ENCODE measurements at places on chromosomes 6 and 20.

DNA sequence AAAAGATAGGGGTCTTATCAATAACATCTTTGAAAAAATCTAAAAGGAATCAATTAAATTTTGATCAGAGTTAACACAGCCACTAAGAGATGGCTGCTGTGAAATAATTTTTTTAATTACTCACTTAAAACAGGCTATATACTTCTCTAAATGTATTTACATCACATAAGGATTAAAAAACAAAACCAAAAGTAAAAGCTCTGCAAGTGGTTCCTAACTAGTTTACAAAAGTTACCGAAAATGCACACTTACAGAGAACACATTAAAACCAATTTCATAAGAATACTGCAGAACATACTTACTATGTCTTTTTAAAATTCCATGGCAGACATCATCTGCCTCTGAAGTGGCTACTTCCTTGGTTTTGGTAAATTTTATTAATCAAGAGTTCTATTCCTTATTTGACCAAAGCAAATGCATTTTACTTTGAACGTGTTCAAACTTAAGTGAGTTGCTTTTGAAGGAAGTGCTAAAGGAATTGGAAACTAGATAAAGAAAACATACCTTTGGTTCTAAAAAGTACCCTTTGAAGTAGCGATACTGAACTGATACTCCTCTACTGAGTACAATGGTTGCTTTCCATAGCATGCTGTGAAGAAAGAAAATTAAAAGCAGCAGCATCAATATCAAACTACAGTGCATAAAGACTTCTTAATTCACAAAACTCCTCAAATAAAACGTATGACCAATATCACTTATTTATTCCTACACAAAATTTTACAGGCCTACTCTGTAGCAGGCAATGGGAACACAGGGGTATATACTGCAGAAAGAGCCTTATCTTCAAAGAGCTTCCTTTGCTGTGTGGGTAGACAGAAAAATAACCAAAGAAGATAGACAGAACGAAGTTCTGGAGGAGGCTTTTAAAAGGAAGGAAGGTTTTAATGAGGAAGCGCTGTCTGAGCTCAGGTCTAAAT, 157.1 kb upstream of the SHLD1 start:
- no peak for DNase-seq

GRCh38 chr6:116508527-116508926, 2.9 kb upstream of the CALHM5 start:
- DNase-seq, result no peak

DNA sequence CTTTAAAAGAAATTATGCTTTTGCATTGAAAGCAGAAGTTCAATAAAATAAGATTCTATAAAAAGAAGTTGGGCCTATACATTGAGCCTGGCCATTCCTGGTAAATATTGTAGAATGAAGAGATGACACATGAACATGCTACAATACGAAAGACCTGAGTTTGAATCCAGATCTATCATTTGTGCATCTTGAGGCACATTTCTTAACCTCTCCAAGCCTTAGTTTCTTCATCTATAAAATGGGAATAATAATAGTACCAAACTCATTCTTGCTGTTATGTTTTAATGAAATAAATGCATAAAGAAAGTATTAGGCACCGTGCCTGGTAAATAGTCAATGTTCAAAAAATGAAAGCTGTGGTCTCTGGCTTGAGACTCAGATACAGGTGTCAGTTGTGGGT, 76.9 kb upstream of the PHACTR2 start:
- no peak for DNase-seq

DNA sequence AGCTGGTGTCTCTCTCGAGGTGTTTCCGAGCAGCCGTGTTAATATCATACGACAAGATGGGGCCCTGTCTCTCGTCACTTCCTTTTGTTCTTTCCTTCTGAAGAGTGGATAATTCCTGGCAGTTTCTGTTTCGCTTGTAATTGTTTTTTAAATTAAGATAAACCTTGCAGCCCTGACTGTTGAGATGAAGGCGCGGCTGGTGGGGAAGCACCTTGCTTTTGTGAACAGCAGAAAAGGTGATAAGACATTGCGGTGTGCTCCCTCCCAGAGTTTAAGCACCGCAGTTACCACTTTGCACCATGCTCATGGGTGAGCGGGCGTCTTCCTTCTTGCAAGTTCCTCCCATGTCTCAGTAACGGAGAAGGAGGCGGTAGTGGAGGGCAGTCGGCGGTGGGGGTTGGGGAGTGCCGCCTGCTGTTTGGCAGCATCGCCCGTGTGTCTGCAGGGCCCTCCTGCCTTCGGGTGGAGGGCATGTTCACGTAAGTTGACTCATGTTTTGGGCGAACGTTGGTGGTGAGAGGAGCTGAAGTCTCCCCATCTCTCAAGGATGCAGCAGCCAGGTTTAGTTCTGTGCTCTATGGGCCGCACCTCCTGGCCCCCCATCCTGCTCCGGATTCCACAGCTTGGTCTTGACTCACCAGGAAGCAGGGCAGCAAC, 345.9 kb downstream of the TAF4 start:
- DNase-seq, result no peak

DNA sequence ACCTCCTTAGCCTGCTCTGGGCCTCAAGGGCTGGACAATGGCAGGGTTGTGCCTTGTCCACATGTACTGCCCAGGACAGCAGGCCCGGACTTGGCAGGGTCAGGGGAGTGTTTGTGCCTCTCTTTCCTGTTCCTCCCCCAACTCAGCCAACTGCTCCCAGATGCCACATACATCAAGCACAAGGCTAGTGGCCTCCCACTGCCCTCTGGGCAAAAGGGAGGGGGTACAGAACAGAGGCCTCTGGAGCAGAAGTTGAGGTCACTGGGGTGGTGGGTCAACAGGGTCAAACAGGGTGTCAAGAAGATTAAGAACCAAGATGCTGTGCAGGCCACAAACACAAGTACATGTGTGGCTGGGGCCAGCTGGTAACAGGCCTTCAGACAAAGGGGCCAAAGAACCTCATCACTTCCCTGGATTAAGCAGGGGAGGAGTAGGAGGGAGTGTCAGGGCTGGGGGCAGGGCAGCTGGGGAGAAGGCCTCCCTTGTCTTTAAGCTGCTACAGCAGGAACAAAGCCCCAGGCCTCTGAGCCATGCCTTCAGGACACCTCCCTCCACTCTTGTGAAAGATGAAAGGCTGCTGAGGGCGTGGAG, 36.0 kb downstream of the KCNK5 start:
- no peak for DNase-seq

GRCh38 chr20:22686097-22686496, 101.7 kb upstream of the FOXA2 start:
- peak; percentile 70 for DNase-seq

DNA sequence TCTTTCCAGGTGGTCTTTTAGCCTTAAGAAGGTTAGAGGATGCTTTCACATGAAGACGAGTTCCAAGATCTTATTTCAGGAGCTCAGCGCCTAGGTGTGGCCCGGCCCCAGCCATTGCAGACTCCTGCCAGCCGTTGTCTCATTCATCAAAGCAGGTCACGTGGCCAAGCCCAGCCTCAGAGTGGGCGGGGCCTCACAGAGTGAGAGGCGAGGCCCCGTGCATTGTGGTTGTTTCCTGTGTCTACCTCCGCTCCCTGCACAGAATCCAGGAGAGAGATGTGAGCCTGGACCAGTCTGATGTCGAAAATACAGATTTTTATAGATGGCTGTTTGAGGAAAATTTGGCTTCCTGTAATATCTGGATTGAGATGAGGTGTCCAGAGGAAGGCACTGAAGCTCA, 49.2 kb upstream of the CST5 start:
- no peak for DNase-seq

- DNase-seq, result no peak
Observed at GRCh38 chr20:25421102-25421501, 13.6 kb downstream of the GINS1 start.

- DNase-seq, result no peak
Observed at GRCh38 chr6:120355822-120356221, 978.5 kb downstream of the TBC1D32 start.

DNA sequence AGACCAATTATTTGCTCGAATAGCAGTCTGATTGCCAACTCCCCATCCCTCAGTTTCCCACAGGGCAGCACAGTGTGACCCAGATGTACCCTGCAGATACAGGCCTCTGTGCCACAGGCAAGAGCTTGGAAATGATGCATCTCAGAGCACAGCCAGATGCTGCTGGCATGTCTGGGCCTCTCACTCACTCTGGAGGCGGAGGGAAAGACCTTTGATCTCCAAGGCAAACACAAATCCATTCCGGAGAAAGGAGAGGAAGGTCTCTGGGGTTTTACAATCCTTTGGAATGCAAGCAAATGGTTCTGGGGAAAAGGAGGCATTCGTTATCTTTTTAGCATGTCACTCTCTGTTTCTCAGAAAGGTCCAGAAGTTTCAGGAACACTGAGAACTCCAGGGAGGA, 74.2 kb downstream of the RIOK1 start:
- no peak for DNase-seq

DNA sequence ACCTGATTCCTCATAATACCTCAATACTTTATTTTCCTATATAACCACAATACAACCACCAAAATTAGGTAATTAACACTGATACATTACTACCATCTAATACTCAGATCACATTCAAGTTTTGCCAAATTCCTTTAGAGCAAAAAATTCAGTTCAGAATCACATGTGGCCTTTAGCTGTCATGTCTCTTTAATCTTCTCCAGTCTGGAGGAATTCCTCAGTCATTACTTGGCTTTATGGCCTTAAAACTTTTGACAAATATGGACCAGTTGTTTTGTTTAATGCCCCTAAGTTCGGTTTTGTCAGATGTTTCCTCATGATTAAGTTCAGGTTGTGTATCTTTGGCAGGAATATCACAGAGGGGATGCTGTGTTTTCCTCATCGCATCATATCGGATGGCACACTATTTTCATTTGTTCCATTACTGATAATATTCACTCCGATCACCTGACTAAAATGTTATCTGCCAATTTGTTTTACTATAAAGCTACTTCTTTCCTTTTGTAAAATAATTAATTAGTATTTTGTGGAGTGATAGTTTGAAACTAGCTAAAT, 51.2 kb upstream of the AKIRIN2 start:
- no peak for DNase-seq

DNA sequence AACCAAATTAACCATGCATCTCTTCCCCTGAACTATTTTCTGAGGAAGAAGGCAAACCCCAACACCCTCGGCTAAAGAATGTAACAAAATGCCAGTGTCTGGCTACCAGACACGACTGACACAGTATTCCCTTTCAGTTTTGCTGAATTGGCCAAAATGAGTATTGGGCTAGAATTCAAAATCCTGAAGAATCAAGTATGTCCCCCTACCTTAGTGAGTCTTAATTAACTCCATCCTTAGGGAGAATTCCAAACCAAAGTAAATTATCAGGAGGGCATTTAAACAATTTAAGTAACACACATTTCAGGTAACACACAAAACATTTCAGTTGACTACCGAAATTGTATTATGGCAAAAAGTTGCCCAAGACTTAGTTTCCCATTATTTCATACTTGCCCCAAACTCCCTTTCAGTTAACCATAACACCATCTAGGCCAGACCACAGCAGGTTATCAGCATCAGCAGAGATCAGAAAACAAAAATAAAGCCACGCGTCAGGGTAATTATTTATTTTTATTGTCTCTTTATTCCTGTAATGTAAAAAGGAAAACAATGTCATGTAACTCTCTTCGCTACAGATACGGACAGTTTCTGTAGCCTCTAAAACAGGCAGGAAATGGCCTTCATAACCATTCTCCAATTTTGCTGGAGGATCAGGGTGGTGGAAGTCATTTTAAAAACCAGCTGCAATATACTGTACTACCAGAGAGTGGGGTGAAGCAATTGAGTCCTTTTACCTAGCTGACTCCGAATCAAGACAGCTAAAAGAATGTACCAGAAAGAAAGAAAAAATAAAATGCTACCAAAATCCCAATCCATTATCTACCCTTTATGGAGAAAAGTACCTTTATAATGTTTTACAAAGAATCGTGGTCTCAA, 1.9 kb downstream of the SNX5 start:
- DNase-seq, result no peak

Data from left cardiac atrium (tissue), 4 donors.